ENCODE measurements at places on chromosomes 1 and 21. TPM values are rescaled to one million over a fixed set of nuclear protein-coding genes. Genes with fewer than 3 reads are reported as not detected.

DNA sequence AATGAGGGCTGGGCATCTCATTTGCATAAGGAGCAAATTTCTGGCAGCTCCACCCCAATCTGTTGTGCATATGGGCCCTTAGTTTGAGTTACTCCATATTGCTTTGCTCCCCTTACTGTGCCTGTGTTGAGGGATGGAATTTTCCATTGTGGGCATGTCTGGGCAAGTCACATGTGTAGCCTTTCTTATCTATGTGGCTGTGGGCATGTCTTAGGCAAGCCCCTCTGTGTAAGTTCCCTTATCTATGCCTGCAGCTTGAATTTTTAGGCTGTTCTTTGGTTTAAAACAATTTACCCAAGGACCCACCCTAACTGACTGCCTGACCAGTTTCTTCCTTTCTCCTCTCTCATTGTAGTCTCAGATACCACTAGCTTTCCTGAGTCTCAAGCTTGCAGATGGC lies 405.7 kb upstream of the NCAM2 start:
- no peak for DNase-seq

GRCh38 chr1:28835237-28835650 lies 23.3 kb downstream of the OPRD1 start:
- DNase-seq, result no peak

DNA sequence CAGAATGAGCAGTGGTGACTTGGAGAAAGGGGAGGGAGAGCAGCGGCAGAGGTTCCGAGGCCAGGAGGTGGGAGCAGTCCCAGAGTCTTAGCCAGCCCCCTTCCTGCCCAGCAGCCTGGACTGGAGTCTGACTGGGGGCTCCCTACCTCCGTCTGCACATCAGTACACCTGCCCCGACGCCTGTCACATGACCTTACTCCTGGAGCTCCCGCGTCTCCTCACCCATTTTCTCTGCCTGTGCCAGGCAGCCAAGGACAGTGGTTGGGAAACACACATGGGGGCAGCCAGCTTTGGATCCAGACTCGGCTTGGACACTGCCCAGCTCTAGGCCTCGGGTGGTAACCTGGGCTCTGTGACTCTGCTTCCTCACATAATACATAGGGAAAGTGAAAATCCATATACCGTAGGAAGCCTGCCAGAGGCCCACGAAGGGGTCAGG lies 16.9 kb downstream of the ACTRT2 start:
- no peak for DNase-seq

The NR0B2 gene
- polyA plus RNA-seq, result 1.00 TPM

The RNF223 gene
- 0.32 TPM for polyA plus RNA-seq

All from left kidney (tissue), 8 donors.